ENCODE measurements at places on chromosomes 1 and 21.

- no peak for DNase-seq
These were observed 3.3 kb downstream of the URB1 start for GRCh38 chr21:32389337-32390015.

DNA sequence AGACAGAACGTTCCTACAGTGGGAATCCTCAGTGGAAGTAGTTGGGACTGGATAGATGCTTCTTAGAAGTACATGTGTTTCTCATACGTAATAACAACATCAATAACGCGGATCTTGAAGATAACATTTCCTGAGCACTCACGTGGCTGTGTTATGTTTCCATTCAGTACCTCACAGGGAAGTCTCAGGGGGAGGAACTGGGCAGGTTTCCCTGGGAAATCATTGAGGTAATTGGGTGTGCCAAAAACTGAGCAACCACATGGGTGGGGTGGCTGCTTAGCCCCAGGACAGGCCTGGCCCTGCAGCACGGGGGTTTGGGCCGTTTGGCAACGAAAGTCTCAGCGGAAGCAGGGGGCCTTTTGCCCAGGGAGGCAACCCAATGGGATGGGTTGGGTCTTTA is 133.8 kb downstream of the ZSCAN20 start:
- DNase-seq = no peak

GRCh38 chr1:67729872-67730271 is 44.9 kb downstream of the GADD45A start:
- no peak for DNase-seq

GRCh38 chr1:205518661-205519540 is 14.4 kb downstream of the CDK18 start:
- DNase-seq = no peak

DNA sequence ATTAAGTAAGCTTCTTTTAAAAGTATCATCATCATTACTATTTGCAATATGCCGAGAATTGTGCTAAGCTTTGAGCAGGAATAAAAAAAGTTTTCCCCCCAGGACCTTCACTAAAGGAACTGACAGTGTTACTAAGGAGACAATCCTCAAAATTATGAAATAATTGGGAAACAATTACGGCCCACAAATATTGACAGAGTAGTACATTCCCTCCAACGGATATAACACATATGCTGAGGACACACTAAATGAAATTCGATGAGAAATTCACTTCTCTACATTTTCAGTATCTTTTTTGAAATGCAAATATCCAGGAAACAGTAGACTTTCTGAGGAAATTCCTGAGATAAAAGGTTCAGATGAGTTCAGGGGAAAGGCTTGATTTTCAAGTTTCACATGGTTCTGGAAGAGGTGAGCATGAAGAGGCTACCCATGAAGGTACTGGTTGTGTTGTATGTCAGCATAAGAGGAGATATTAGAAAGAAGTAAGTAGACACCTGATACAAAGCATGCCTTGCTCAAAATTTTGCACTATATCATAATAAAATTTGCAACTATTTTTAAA is 171.2 kb upstream of the NR5A2 start:
- DNase-seq = no peak

DNA sequence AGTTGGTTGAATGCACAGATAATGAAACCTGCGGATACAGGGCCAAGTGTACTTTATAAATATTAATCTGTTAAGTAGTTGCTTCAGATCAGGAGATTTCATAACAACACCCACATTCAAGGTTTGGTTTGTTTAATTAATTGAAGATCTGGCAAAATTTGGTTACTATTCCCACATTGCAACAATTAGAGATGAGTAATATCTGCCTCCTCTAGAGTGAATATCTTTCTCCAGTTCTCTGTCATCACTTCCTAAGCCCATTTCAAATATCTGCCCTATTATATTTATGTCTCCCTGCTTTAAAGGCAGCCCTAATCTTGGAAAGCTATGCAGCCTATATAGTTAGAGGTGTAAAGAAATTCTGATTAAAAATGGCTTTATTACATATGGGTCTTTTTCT is 61.4 kb downstream of the PPP2R5A start:
- no peak for DNase-seq

DNA sequence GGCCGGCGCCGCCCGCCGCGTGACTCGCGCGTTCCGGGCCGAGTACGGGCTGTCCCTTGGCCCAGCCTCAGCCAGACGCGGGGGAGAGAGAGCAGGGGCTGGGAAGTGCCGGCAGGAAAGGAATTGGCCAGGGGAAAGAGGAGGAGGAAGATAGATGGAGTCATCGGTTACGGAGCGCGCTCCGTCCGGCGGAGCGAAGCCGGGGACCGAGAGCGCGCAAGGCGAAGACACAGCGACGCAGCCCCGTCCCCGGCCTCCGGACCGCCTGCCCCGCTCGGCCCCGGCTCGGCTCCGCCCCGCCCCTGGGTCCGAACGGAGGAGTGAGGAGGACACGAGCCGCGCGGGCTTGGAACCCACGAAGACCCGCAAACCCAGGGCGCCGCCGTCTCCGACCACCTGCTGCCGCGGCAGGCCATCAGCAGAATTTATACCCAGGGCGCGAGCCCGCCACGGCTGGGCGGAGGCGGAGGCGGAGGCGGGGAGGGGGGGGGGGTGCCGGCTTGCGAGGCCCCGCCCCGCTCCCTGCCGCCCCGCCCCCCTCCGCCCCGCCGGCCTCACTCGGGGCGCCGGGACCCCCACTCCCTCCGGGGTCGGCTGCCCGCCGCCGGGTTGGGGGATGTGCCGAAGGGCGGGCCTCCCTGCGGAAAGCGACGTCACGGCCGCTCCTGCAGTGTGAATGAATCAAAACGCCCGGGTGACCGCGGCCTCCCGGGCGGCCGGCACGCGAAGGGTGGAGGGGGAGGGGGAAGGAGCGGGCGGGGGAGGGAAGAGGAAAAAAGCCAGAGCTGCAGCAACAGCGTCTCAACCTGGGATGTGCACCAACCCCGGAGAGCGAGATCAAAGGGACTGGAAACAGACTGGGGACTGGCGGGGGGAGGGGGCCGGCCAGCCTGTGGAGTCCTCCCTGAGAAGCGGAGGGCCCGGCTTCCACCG is at the start of gene LHX4:
Gene LHX4 (plus strand): TSS at position 782 of the 933 bp plus-strand sequence. CDS start 266 bp downstream, outside the sequence.
- no peak for DNase-seq

GRCh38 chr1:150061632-150062101 is 5.9 kb upstream of the VPS45 start:
- no peak for DNase-seq

- DNase-seq = no peak
These were observed 129.7 kb downstream of the VPS13D start for GRCh38 chr1:12359359-12360133.

DNA sequence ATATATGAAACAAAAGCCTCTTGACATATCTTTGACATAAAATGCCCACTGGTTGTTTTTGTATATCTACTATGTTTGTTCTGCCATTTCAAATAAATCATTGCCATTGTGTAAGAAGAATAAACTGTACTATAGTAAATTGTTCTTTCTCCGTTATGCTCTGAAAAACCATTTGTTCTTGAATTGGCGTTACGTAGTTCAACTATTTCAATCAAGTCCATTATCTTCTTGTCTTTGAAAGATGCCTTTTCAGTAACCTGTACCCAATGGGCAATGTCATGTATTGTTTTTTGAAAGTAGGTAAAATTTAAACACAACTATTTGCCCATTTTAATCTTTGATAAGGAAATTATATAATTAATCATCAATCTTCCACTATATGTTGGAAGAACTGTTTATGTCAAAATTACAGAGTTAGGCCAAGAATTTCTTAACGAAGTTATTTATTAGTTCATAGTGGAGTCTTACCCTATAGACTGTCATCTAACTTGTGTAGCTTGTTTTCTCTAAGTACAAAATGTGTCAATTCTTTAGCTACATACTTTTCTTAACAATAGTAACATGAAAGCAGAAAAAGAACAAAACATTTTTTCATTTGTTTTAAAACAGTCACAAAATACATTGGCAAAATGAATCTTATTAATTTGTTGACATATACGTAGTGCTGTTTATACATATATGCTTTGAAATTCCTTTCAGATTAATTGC is 294.8 kb downstream of the PTPRC start:
- DNase-seq = no peak

DNA sequence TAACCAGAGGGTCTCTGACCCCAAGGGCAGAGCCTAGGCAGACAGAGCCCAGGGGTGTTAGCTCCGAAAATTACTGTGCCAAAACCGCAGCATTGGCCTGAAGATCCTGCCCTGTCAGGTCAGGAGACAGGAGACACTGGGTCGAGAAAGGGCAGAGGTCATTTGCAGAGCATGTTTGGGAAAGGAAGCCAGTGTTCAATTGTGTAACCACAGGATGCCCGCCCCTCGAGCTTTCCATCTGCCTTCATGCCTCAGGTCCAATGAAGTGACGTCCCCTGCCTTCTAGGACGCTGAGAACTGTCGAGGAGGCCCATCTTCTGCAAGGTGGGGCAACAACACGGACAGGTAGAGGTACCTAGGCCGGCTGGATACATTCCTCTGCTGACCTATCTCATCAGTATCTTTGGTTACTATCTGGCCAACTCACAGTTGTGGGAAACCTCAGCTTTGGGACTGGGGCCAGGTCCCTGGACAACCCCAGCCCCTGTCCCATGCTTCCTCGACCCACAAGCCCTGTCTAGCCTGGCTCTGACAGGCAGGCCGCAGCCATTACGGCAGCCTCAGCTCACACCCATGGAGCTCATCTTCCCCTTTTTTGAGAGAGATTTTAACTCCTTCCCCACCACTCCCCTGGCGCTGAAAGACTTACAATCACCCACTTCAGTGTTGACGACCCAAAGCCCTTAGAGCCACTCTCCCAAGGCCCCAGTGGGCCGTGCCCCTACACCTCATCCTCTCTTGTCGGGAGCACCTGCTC is 1.3 kb downstream of the ARL8A start:
- DNase-seq = no peak

Measured in stimulated activated CD4-positive, alpha-beta T cell treated with anti-CD3 and anti-CD28 coated beads, Interleukin-1b, Interleukin-23, amount 100 ng/mL, for 1 hour (primary cell).